ENCODE measurements at places on chromosomes 11 and 22. TPM values are rescaled to one million over a fixed set of nuclear protein-coding genes. Genes with fewer than 3 reads are reported as not detected.

- DNase-seq = no peak
Observed at GRCh38 chr11:119316016-119316728, 758 bp downstream of the MCAM start.

CACNA1I gene
- total RNA-seq = not detected

GRCh38 chr11:106468086-106468485 is 390.6 kb downstream of the AASDHPPT start:
- no peak for DNase-seq

- no peak for DNase-seq
Observed at GRCh38 chr11:14317659-14318325, 41.2 kb downstream of the RRAS2 start.

ASPHD2 gene
- not detected for total RNA-seq

DNA sequence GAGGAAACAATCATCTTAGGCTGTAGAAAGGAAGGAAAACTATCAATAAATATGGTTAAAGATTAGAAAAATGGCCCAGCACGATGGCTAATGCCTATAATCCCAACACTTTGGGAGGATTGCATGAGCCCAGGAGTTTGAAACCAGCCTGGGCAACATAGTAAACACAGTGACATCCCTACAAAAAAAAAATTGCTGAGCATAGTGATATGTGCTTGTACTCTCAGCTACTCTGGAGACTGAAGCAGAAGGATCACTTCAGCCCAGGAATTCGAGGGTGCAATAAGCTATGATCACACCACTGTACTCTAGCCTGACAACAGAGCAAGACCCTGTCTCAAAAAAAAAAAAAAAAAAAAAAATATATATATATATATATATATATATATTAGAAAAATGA is 54.9 kb downstream of the ARFGAP2 start:
- DNase-seq = no peak

DNA sequence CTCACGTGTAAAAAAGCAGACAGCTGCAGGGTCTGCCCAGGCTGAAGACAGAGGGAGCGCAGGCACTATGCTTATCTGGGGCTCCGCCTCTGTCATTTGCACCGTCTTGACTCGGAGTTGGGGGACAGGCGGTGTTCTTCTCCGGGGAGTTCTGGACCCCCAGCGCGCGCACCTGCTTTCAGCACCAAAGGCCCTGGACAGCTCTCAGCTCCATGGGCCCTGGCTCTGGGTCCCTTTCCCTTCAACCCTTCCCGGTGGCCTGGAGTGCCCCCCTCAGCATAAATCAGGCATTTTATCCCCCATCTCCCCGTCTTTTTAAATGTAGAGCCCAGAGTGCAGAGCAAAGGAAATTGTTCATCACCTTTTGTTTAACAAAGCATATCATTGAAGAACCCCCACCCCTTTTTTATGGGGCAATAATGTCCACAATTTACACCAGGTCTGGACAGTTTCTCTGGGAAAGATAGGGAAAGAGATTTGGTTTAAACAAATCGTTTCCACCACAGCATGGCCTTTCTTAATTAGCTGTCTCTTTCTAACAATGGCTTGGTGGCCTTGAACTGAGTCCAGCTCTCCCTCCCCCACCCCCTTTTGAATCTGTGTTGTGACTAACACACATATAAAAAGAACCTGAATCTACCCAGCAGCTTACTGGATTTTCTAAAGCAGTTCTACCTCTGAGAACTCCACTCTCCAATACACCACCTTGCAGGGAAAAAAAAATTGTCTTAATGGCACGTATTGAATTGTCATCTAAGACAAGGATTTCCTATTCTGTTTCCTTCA is 1.7 kb downstream of the SEZ6L start:
- DNase-seq = no peak

KRTAP5-10 gene
- total RNA-seq = not detected

DNA sequence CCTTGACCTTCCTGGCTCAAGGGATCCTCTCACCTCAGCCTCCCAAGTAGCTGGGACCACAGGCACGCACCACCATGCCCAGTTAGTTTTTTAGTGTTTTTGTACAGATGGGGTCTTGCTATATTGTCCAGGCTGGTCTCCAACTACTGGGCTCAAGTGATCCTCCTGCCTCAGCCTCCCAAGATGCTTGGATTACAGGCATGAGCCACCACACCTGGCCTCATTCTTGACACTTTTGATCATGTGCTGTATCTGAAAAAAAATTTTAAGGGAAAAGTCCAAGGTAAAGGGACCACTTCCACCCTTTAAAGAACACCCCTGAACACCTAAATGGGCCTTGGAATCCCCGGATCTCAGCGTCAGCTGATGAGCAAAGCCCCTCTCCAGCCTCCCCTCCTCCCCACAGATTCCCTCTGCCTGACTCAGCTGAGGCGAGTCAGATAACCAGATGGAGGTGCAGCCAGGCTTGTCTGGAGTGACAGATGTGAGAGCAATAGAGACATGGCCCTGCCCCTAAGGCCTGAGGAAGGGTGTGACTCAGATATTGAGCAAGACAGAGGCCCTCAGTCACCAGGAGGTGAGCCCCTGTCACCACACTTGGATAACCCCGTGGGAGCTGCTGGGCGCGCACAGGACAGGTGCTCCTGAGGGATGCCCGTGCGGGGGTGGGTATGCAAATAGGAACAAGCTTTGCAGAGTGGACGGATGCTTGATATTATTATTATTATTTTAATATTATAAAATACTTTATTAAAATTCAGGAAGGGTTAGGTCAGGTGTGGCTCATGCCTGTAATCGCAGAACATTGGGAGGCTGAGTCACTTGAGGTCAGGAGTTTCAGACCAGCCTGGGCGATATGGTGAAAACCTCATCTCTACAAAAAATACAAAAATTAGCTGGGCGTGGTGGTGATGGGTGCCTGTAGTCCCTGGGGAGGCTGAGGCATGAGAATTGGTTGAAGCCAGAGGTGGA is 5.0 kb upstream of the CCDC88B start:
- DNase-seq = peak; percentile 36

- DNase-seq = no peak
Observed at GRCh38 chr11:129853518-129854231, 38.0 kb downstream of the TMEM45B start.

DNA sequence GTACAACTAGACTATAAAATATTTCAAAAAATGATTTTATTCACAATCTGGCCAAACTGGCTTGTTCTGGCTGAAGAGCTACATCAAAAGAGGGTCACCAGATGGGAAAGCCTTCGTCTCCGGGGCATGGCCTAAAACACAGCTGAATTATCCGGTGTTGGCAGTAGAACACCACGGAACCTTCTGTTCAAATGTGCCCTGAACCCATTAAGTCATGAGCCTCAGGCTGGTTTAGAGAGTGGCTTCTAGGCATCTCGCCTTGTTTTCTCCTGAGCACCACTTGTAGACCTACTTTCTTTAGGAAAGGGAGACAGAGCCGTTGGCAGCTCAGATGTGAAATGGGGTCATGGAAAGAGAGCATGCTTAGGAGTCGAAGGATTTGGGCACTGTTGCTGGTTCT is 890.2 kb downstream of the NTM start:
- DNase-seq = no peak
